HuH-7 (cell line): ENCODE measurements at places on chromosomes 3 and 15.

DNA sequence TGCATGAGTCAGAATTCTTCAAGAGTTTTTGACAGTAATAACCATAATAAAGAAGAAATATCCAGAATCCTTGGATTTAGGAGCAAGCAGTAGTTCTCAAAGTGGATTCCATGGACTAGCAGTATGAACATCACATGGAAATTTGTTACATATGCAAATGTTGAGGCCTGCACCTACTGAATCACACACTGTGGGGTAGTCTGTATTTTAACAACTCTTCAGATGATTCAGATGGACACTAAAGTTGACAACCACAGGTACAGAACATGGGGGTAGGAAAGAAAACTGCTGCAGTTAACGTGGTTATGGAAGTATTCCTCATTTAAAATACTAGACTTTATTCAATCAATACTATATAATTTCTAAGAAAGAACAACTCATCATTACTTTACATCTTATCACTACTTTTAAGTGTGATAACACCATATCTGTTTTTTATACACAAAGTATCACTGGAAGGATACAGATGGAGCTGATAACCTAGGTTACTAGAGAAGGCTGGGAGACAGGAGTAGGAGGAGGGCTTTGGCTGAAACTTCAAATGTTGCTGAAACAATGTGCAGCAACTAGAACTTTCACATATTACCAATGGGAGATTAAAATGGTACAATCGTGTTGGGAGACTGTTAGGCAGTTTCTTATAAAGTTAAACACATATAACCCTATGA is 11.7 kb downstream of the NEDD4 start:
- no peak for DNase-seq

- DNase-seq, result peak; percentile 69
These were observed 9.2 kb downstream of the TMPRSS7 start for GRCh38 chr3:112043621-112044201.

GRCh38 chr15:84817466-84818081 is 418 bp downstream of the ALPK3 start:
- DNase-seq, result no peak

GRCh38 chr3:10631224-10631623 is 125.8 kb upstream of the ATP2B2 start:
- DNase-seq, result no peak

DNA sequence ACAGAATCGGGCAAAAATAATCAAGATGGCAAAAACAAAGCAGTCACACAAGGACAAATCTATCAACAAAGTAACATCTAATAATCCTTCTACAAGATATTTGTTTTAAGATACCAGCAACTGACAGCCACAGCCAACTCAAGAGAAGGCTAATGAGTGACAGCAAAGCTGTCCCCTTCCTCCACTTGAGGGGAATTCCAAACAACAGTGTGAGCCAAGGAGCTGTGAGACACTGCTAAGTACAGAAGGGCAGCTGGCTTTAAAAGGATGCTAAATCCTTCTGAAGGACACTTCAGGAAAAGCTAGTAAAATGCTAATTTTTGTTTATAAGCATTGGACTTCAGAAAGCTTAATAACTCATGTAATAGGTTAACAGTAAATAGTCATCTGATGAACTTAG is 120.3 kb upstream of the GOLGA8J start:
- no peak for DNase-seq

DNA sequence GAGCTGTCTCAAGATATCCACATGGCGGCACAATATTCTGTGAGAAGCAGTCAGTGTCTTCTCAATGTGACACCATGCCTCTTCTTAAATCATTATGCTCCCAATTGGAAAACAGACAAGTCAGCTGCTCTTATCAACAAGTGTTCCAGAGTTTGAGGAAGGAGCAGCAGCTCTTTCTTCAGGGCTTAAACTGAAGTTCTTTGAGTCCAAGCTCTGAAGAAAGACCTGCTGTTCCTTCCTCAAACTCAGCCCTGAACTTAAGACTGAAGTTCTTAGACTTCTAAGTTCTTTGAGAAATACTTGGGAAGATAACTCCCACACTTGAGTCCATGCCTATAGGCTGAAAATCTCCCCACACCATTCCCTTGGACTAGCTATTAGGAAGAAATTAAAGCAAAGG is 43.4 kb downstream of the NPTN start:
- no peak for DNase-seq

DNA sequence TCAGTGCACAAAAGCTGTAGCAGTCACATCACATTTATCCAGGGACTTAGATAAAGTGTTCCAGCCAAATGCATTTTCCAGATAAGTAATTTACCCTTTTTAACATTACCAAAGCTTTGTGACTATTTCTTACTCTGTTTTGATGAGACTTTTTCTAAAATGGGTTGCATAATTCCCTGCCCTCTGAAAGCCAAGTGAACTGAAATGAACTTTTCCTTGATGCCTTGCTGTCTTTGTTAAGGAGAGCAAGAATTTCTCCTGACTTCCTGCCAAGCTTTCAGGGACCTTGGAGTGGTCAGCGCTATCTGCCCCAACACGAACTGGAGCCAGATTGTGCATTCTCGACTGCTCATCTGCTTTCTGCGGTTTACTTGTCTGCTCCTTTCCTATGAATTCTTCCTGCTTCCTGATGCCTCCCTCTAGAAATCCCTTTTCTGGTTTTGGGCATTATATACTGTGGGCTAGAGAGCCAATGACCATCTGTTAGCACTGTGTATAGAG is 34.8 kb downstream of the EIF4E3 start:
- DNase-seq, result no peak

- no peak for DNase-seq
These were observed 151.6 kb downstream of the FOXB1 start for GRCh38 chr15:60155661-60156060.

DNA sequence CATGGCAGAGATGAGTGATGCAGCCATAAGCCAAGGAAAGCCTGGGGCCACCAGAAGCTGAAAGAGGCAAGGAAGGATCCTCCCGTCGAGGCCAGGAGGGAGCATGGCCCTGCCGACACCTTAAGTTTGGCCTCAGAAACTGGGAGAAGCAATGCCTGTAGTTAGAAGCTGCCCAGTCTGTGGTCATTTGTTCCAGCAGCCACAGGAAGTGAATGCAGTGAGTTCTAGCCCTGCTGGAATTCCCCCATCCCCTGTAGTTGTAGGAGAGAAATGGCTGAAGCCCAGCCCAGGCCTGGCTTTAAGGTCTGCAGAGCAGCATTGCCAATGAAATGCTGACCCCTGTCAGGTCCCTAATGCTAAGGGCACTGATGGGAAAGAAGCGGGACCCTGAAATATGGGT is 12.2 kb upstream of the CHSY1 start:
- no peak for DNase-seq

DNA sequence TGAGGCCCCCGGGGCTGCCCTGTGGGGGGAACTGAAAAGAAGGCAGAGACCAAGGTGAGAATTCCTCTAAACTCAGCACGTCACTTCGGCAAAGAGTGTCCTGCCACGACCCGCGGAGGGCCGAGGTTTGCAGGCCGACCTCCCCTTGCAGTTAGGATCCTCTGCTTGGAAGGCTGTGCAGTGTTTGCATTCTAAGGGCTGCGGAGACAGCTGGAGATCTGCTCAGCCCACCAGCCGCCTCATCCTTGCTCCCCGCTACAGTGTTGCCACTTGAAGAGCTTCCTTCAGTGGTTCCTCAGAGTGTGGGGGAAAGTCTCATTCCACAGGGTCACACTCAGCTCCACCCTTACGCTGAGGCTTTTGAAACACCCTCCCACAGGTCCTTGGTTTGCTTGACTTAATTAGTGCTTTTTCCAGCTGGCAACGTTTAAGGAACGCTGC is 10.8 kb downstream of the SLC51A start:
- DNase-seq, result no peak

DNA sequence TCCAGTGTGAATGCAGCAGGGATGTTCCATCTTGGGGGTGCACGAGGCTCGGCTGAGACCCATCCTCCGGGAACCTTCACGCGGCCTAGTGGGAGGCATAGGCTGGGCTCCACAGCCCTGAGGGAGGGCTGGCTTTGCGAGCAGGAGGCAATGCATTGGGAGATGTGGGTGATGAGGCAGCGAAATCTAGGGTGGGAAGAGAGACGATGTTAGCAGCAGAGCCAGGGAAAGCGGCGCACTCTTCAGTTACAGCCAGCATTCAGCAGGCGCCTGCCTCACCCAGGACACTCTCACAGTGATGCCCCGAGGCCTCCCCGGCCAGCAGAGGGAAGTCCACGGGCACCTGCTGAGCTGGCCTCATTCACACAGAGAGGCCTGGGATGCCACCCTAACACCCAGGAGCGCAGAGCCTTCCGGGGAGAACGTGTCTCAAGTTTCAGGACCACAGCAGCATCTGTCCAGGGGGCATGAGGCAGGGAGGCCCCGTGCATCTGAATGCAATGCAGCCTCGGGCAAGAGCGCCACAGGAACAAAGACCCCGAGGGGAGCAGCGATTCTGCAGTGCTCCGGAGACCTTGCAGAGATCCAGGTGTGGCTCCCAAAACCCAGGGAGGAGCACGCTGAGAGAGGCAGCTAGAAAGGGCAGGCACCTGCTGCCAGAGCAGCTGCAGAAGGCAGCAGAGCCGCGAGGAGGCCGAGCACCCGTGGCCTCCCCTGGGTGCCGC is 102.4 kb downstream of the NUP210 start:
- no peak for DNase-seq

DNA sequence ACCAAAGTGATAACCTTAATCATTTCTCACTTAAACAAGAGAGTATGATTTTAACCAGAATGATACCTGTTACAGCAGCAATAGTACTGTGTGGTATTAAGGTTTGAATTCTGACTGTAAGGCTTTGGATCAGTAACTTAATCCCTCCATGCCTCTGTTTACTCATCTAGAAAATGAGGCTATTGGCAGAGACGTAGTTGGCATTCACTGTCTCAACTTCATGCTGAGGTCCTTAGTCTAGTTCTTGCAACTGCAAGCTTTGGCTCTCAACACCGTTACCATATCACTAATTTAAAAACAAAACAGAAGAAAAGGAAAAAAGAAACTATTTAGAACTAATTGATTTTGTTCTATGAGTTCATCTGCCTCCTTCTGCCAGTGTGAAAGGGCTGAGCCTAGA is 875.4 kb downstream of the MCTP2 start:
- no peak for DNase-seq
